ENCODE measurements at places on chromosomes 7 and 10. TPM values are rescaled to one million over a fixed set of nuclear protein-coding genes. Genes with fewer than 3 reads are reported as not detected.

DNA sequence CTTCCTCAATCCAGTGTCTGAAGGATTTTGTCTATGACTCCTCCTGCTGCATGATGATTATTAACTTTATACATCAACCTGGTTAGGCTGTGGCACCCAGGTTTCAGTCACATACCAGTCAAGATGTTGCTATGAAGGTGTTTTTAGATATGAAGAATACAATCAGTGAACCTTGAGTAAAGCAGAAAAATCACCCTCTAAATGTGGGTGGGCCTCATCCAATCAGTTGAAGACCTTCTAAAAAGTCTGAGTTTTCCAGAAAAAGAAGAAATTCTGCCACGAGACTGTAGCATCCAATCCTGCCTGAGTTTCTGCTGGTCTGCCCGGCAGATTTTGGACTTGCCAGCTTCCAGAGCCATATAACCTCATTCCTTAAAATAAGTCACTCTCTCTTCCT, 126.1 kb upstream of the FRMD4A start:
- DNase-seq = no peak

- no peak for DNase-seq
Observed at GRCh38 chr10:113491967-113492565, 60.8 kb upstream of the HABP2 start.

- DNase-seq = peak; percentile 43
Observed at GRCh38 chr10:103884681-103885139, 29.3 kb upstream of the SH3PXD2A start.

DNA sequence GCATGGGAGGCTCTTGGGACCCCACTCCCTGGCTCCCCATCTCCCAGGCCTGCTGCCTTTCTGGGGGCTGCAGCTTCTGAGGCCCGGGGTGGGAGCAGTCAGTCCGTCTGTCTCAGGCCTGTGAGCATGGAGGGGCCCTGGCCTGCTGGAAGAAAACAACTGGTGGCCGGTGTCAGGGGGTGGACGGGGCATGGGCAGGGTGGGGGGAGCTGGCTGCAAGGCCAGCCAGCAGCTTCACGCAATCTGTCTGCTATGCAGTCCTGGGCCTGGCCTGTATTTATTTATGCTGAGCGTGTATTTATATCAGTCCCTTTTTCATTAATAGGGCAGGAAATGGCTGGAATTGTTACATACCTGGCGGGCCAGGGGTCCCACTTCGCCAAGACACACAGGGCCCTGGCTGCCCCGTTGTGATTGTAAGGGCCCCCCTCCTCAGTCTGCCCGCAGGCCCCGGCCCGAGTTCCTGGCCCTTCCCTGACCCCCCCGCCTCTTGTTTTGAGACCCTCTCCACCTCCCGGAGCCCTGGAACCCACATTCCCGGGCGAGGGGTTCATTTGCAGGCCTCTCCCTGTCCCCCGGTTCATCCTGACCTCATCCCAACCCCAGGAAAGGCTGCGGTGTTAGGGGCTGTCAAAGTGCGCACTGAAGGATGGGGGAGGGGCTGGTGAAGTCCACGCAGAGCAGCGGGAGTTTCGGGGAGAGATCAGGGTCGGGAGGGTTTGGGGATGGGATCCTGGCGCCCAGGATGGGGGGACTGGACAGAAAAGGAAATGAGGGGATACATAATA, 8.2 kb downstream of the TMEM270 start:
- no peak for DNase-seq

DNA sequence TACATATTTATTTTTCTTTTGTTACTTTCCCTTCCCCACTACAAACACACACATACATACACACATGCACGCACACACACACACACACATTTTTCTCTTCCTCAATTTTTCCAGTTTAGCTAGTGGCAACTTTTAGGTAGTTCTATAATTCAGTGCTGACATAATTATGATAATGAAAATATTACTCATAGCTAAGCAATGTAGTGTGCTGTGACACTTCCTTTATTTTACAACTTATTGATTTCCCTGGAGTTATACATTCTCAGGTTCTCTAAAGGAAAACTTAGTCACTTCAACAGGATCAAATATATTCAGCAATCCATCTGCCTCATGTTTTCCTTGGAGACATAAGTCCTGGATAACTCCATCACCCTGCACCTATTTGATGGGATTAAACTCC, 151.6 kb downstream of the CACNA2D1 start:
- DNase-seq = no peak

- no peak for DNase-seq
Observed at GRCh38 chr7:2143981-2144595, 88.7 kb downstream of the MAD1L1 start.

- no peak for DNase-seq
Observed at GRCh38 chr7:112930787-112931186, 140.6 kb upstream of the TMEM168 start.

- DNase-seq = no peak
Observed at GRCh38 chr10:27020243-27020642, 80.1 kb downstream of the ANKRD26 start.

DNA sequence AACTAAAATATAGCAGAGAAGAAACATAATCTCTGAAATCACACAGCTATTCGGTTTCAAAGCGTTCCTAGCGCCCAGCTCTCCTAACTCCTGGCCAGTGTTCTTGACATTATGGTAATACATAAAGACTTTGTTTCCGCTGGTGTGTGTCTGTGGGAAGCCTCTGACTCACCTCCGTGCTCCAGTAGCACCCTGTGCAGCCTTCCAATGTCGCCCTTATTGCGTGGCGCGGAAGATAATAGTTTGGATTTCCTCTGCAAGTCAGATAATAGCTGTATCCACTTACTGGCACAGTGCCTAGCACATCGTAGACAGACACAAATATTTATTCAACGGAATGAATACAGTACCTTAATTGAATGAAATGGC, 570 bp downstream of the BMS1 start:
- DNase-seq = peak; percentile 49

- no peak for DNase-seq
Observed at GRCh38 chr7:143456992-143457793, 13.9 kb downstream of the TAS2R60 start.

DNA sequence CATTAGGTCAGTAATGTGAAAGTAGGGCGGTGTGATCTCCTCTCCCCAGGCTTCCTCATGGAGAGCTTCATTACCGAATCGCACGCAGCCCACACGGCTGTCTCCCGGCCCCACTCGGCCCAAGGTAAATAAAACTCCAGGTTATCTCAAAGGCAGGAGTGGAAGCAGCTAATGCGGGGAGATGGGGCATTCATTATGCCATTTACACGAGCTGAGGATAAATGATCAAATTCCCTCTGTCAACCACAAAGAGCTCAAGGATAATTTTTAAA, 93.5 kb downstream of the ADARB2 start:
- DNase-seq = no peak

GRCh38 chr7:6621195-6622133, 6.1 kb downstream of the ZNF853 start:
- no peak for DNase-seq

DNA sequence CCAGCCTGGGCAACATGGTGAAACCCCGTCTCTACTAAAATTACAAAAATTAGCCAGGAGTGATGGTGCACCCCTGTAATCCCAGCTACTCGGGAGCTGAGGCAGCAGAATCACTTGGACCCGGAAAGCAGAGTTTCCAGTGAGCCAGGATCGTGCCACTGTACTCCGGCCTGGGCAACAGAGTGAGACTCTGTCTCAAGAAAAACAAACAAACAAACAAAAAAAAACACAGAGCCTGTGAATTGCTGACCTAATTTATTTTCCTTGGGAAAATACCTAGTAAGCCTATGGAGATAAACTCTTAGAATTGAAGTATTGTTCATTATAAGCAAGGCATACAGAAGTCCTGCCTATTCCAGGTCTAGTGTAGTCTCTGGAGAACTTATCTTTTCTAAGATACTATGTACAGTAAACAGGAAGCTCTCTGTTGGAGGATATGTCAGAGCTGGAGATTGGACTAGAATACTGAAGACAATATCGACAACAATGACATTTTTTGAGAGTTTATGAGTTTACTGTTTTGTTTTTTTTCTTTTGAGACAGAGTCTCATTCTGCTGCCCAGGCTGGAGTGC, 14.9 kb downstream of the GTF2I start:
- no peak for DNase-seq

DNA sequence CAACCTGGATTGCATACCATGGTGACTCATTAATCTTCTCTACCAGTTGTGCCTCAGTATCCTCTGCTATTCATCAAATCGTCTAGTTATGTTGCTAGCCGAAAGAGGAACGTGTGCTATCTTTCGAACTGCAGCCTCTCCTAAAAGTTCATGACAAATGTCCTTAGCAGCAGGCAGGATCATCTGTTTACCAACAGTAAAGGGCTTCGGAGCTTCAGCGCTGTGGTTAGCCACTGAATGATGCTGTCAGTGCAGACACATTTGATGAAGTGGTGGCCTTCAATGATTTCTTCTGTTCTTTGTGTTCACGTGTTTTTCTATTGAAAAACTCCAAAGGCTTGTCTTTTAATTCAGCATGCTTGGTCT, 68.8 kb downstream of the CSTF2T start:
- DNase-seq = no peak

DNA sequence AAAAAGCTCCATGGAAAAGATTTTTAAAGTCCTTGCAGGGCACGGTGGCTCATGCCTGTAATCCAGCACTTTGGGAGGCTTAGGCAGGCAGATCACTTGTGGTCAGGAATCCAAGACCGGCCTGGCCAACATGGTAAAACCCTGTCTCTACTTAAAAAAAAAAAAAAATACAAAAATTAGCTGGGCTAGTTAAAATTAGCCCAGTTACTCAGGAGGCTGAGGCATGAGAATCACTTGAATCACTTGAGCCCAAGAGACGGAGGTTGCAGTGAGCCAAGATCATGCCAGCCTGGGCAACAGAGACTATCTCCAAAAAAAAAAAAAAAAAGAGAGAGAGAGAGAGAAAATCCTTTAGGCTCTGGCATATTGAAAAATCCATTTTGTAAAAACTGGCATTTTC, 61.9 kb downstream of the CCDC6 start:
- no peak for DNase-seq

- no peak for DNase-seq
Observed at GRCh38 chr7:112929421-112929820, 139.2 kb upstream of the TMEM168 start.

DNA sequence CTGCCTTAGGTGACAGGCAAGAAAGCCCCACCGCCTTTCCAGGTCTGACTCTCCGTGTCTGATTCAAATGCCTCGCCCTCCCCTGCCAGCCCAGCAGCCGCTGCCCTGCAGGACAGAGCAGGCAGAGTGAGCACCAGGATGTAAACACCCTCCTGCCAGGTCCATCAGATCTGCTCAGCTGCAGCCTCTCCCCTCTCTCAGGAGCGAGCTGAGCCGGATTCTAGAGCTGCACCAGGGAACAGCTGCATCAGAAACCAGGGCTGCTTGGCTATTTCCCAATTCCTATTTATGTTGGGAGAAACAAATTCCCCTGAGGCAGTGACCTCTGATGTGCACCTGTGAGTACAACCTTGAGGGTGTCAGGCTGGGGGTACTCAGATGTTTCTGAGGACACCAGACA, 121.5 kb upstream of the ZMIZ1 start:
- DNase-seq = no peak

- no peak for DNase-seq
Observed at GRCh38 chr10:99784016-99784726, 1.7 kb downstream of the ABCC2 start.

DNA sequence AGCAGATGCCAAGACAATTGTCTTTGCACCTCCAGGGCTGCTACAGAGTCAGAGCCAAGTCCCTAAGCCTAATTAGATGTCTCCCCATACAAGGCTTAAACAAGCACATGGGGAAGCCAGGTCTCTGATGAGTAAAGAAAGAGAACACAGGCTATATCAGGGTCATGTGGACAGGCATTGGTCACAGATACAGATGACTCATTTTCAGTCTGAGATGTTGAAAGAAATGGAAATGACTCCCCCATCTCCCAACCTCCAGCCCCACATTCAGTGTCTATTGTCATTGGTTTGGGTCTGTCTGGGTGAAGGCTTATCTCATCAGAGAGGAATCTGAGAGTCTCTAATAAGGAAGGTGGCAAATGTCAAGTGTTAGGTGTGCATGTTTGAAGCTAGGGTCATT, 290.1 kb upstream of the KIAA1217 start:
- no peak for DNase-seq

DNA sequence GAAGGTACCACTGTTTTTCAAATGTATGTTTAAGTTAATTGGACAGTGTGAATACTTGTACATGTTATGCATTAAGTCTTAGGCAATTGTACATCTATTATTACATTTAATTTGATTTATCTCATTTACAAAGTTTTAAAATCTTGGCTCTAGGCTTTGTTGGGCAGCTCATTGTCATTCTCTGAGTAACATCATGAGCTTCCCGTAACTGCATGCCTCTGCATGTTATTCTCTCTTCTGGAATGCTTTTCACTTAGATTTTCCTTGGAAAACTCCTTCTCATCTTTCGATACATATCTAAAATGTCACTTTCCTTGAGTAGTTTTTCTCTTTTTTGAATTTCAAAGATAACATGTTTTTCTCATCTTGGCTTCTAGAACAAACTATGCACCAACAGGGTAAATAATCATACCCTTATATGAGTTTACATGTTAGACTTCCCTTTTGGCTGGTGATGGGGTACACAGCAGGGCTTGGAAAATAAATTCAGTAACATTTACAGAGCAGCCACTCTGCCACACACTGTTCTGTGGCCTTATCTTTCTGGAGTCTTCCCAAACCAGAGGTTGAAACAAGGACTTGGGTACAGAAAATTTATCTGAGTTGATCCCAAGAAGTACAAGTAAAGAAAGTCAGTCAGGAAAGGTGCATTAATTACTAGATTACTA, 42.2 kb upstream of the A1CF start:
- no peak for DNase-seq

- DNase-seq = no peak
Observed at GRCh38 chr7:6546498-6547251, 4.6 kb downstream of the GRID2IP start.

DNA sequence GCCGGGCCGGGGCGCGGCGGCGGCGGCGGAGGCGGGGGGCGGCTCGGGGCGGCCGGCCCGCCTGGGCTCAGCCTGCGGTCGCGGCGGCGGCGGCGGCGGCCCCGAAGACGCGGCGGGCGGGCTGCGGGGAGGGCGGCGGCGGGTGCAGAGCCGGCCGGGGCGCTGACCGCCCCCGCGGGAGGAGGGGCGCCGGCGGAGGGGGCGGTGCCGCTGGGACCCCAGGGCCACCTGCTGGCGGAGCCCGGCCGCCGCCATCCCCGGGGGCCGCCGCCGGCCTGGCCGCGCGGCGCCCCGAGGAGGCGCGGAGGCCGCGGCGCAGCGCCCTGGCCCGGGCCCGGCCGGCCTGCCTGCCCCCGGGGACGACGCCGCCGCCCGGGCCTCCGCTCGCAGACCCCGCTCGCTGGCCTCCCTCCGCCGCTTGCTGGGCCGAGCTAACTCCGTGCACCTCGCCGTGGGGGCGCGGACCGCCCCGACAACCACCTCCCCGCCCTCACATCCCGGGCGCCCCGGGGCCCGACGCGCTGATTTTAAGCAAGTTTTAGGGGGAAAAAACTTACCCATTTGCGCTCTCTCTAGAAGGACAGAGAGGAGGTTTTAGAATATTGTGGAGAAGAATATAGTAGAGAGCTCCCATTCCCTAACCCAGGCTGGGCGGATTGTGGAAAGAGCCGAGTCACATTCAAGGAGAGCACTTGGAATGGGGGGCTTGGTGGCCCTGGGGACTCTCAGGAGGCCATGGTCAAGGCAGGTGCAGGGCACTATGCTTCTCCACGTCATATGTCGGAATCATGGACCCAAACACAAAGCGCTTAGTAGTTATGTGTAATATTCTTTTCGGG, at the start of gene BEND7:
Gene BEND7 (minus strand): TSS at position 140 of the 839 bp plus-strand sequence. CDS start 481 bp downstream, outside the sequence.
- no peak for DNase-seq

The CFAP46 gene
- total RNA-seq = not detected

The CFAP43 gene
- total RNA-seq = not detected

The FAM24B gene
- 8.1 TPM for total RNA-seq

The PSMC2 gene
- total RNA-seq = 120 TPM

The IGFBP1 gene
- total RNA-seq = not detected

The TEX47 gene
- total RNA-seq = not detected

The CD36 gene
- total RNA-seq = not detected

All from activated naive CD4-positive, alpha-beta T cell treated with anti-CD3 and anti-CD28 coated beads for 36 hours (primary cell).